CD14-positive monocyte (primary cell): ENCODE measurements at places on chromosomes 6 and 20.

- no peak for DNase-seq
Observed at GRCh38 chr6:220721-221475, 71.4 kb upstream of the DUSP22 start.

- no peak for DNase-seq
Observed at GRCh38 chr6:23977706-23978105, 148.3 kb upstream of the NRSN1 start.

GRCh38 chr20:16260911-16261310 lies 312.3 kb downstream of the KIF16B start:
- DNase-seq: no peak

DNA sequence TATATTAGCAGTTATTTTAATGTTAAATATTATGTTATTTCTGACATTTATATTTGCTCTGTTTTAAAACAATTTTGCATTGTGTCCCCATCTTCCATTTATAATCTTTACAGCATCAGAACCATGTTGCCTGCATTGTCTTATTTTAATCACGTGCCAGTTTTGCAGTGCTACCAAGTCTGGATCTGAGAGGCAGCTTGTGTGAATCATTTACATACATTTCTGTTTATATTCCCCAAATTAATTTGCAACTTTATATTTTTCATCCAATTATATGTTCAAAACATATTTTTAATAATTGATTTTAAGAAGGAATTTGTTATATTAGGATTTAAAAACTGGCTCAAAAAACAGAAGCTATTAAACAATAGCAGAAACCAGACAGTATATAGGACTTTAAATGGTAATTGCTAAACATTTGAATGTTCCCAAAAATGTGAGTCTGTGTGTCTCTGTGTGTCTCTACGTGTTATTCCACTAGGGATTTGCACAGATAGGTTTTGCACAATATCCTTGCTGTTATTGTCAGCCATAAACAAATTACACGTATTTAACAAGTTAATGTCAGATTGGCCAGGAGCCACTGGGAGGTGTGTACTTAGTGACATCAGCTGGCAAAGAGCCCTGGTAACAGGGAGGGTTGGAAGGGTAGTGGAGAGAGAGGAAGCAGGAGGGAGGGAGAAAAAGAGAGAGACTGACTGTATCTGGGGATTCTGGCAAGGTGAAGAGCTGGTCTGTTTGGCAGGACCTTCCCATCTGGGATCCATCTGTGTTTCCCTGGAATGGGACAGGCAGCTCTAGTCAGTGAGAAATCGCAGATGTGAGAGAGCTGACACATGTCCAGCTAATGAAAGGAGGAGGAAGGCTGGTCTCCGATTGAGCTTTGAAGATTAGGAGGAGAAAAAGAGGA lies 72.1 kb downstream of the CBFA2T2 start:
- DNase-seq: no peak

DNA sequence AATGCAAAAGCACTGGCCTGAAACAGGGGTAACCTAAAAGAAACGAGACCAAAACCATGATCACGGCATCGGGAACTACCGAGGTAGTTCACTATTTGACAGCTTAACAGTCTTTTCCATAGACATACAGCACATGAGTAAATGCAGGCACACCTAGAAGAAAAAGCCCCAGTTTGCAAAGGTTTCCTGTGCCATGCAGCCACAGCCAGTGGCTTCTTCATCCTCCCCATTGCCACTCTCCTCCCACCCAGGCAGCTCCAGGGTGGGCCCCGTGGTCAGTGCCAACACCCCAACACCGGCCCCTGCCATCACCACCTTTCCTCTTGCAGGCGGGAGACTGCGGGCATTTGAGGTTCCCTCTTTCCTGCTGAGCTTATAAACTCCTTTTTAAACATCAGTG lies 115.4 kb downstream of the SLC23A2 start:
- no peak for DNase-seq

- no peak for DNase-seq
Observed at GRCh38 chr6:22970004-22970403, 400.6 kb downstream of the HDGFL1 start.

DNA sequence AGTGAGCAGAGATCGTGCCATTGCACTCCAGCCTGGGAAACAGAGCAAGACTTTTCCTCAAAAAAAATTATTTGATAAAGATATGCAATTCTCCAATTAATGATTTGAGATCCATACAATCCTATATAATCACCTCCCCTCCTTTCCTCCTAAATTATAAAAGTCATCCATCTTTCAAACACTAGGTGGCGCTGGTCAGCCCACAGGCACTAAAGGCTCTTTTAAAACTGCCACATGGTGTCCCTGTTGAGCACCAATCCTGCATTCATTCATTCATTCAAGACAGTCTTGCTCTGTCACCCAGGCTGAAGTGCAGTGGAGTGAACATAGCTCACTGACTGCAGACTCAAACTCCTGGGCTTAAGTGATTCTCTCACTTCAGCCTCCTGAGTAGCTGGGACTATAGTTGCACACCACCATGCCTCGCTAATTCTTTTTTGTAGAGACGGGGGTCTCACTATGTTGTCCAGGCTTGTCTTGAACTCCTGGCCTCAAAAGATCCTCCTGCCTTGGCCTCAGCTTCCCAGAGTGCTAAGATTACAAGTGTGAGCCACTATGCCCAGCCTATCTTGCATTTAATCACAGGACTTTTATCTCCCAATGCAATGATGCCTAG lies 58.7 kb upstream of the SLC2A12 start:
- DNase-seq: peak; percentile 75

DNA sequence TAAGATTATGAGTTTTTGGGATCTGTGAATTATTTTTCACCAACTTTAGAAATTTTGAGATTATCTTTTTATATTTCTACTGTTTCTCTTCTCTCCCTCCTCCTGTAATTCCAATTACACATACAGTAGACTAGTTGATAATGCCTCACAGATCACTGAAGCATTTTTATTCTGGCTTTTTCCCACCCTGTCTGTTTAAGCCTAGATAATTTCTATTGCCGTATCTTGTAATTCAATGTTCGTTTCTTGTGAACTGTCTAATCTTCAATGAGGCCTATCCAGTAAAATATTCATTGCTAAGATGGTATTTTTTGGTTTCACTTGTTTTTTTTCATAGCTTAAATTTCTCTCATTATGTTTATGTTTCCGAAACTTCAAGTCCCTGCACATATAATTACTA lies 12.0 kb downstream of the MDN1 start:
- DNase-seq: no peak

DNA sequence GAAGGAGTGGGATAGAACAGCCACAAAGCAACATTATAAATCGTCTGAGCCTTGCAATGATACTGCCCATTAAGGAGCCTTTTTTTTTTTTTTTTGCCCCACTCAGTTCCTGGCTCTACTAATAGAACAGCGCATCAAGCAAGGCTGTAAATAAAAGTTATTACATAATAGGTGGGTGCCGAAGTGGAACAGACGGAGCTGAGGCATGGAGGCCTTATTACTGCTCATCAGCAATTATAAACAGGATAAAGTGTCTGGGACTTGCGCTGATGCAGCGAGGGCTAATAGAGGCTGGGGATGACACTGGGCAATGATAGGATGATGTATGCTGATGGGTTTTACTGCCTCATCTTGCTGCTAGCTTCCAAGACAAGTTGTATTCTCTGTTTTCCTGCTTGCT lies 272.1 kb downstream of the ZFAND3 start:
- no peak for DNase-seq

DNA sequence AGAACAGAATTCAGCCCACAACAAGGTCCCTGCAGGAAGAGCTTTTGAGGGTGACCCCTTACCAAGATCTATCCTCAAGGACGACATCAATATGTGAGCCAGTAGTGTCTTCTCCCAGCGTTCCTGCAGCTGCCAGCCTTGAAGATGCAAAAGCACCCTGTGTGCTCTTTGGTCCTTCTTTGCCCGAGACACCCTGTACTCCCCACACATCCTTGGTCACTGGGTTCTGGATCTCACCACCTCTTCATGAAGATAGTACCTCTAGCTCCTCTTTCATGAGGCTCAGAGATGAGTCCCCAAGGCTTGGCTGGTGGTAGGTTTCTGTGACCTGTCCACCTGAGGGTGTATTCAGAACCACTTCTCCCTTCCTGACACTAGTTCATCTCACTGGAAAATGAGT lies 259.6 kb upstream of the FOXQ1 start:
- DNase-seq: no peak

GRCh38 chr6:34096814-34097213 lies 49.1 kb downstream of the GRM4 start:
- DNase-seq: no peak

GRCh38 chr6:46655803-46656202 lies 3.0 kb downstream of the SLC25A27 start:
- no peak for DNase-seq

DNA sequence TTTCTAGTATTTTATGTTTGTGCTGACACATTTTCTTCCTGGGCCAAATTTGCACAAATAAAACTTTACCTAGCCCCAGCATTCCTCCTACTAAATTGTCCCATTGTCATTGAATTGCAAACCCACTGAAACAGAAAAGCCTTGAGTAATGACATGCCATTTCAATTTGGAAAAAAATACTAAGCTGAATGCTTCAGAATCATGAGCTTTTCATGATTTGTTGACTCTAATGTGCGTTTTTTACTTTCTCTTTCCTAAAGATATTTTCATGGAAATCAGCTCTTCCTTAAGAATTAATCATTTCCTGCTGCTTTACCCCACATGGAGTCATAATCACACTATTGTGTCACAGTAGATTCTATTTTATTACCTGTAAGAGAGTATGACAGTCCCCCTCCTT lies 47.4 kb downstream of the TRDN start:
- DNase-seq: no peak

GRCh38 chr20:3121271-3121911 lies 36.9 kb upstream of the AVP start:
- no peak for DNase-seq

- DNase-seq: no peak
Observed at GRCh38 chr6:45668705-45669104, 291.0 kb upstream of the SUPT3H start.

- DNase-seq: no peak
Observed at GRCh38 chr6:71029555-71029954, 72.7 kb upstream of the B3GAT2 start.

- no peak for DNase-seq
Observed at GRCh38 chr6:80586242-80586641, 479.8 kb downstream of the BCKDHB start.
